ENCODE measurements at places on chromosomes 12 and 14.

DNA sequence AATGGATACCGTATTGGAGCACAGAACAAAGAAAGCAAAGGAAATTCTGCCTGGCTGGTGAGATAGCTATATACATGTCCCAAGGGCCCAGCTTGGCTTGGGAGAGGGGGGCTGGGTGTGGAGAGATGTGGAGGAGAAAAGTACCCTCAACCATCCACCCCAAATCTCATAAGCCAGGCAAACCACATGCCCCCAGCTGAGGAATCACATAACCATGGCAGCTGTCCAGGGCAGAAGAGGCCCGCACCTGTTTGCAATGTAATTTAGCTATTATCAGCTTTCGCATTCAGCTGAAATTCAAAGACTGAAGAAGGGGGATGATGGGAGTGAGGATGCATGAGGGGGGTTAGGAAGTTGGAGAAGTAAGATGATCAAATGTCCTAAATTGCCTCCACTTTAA lies 196.1 kb downstream of the TBX5 start:
- no peak for DNase-seq

DNA sequence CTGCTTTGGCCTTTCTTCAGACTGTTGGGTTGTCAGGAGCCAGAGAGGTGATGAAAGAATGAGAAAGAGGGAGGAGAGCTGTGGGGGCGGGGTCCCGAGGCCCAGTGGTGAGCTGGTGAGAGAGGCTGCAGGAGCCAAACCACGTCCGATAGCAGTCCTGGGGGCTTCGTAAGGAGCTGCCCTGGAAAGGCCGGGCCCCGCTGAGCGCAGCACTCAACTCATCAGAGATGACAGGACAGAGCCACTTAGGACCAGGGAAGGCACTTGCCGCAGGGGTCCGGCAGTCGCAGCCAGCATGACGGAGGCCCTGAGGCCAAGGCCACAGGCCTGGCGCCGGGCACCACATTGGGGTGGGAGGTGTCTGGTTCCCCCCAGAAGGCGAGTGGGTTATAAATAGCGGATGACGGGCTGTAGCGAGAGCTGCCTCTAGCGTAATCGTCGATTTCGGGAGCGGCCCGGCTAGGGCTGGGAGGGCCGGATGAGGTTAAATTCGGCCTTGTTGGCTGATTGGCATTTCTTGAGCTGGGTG lies 179.0 kb downstream of the TSPAN9 start:
- no peak for DNase-seq

- no peak for DNase-seq
These were observed 70.5 kb downstream of the NUAK1 start for GRCh38 chr12:106068296-106068695.

DNA sequence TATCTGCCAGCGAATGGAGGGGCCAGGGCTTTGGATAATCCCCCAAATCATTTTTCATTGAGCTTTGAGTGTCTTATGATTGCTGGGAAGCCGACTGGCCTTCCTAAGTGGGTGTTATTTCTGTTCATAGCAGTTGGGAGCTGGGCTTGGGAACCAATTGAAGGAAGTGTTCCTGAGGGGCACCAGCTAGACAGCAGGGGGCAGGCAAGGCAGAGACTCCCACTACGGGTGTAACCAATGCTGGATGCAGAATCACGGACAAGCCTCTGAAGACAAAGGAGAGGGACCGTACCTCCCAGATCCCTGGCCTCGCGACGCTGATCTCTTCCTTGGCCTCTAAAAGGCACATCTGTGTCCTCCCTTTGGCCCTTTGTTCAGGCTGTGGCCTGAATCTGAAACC lies 149.0 kb upstream of the PRMT8 start:
- no peak for DNase-seq

- no peak for DNase-seq
These were observed 72.1 kb downstream of the TMTC2 start for GRCh38 chr12:82758749-82759330.

- DNase-seq: no peak
These were observed 215.6 kb upstream of the PPFIA2 start for GRCh38 chr12:81974762-81975161.

DNA sequence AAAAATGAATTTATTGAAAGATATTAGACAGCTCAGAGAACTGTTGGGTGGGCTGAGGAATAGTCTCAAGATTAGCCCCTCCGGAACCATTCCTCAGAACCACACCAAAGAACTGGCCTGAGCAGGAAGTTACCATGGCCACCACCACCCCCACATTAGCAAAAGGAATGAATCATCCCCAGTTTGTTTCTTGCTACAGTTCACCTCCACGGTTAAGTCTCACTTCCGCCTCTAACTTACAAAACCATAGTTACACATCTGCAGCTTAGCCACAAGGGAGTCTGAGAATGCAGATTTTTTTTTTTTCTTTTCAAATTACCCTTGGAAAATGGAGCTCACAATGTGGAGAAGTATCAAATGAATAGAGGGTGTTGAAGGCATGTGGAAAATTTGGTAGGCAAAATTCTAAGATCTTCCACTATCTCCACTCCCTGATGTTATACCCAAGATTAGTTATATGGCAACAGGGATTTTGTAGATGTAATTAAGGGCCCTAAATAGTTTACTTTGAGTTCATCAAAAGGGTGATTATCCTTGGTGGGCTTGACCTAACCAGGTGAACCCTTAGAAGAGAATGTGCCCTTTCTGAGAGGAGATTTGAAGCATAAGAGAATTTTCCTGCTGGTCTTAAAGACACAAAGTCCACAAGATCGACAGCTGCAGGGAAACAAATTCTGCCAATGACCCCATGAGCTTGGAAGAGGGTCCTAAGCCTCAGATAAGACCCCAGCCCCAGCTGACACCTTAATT lies 129.8 kb upstream of the KRR1 start:
- DNase-seq: no peak

- DNase-seq: no peak
These were observed 158.5 kb downstream of the PRKCH start for GRCh38 chr14:61479746-61480502.

- no peak for DNase-seq
These were observed 531.0 kb downstream of the CCER1 start for GRCh38 chr12:90423965-90424364.

- DNase-seq: no peak
These were observed 2.3 kb downstream of the EVL start for GRCh38 chr14:100067481-100067880.

DNA sequence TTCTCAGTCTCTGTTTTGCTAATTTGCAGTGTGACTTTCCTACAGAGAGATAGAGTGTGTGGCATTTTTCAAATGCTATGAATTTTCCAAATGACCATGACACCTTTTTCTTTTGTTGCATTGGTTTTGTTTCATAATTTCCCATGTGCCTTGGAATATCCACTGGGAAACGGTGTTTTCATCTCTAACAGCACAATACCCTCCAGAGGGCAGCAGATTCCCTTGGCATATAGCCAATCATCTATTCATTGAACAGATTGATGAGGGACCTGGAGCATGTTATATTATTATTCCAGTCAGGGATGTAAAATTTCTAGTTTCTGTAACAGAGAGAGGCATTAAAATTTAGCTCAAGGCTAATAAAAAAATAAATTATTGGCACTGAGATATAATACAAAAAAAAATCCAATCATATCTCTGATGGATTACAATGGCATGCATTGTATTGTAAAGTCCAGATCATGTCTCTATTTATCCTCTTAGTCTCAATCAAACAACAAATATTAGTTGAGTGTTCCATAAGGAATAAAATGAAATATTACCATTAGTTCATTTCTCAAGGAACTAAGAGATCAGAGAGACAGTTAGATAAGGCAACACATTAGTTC lies 29.6 kb upstream of the NTN4 start:
- DNase-seq: no peak

- DNase-seq: no peak
These were observed 15.2 kb upstream of the MYL2 start for GRCh38 chr12:110935588-110935987.

GRCh38 chr14:57390806-57391516 lies 575 bp downstream of the NAA30 start:
- DNase-seq: peak; percentile 10

DNA sequence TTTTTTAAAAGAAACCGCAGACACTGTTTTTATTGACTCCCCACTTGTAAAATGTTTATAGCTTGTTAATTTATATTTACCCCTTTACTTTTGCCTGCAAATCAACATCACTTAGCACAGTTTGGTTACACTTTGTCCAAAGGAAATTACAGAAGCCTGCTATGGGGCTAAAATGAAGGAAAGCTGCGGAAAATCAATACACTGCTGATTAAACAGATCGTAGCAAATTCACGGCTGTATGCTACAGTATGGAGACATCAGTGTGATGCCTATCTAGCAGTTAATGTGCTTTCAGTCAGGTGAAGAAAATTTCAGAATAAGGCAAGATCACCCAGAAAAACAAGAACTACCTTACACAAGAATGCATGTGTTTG lies 110.0 kb downstream of the FOXG1 start:
- no peak for DNase-seq

- no peak for DNase-seq
These were observed 228.2 kb downstream of the BCL11B start for GRCh38 chr14:99043756-99044155.

- DNase-seq: no peak
These were observed 61.1 kb downstream of the MYRFL start for GRCh38 chr12:69886109-69886508.

DNA sequence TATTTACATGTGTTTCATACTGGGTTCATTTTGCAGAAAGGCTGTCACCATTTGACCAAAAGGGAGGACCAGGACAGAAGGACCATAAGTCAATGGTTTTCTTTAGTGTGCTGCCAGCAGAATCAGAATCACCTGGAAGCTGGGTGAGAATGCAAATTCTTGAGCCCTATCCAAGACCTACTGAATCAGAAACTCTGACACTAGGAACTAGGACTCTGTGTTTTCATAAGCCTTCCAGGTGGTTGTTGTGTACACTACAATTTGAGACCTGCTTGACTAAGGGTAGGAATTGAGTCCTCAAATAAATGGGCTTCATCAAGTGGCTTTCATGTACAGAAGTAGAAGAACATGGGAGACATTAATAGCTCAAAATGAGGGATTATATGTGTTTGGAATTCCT lies 32.2 kb downstream of the PDE6H start:
- no peak for DNase-seq

DNA sequence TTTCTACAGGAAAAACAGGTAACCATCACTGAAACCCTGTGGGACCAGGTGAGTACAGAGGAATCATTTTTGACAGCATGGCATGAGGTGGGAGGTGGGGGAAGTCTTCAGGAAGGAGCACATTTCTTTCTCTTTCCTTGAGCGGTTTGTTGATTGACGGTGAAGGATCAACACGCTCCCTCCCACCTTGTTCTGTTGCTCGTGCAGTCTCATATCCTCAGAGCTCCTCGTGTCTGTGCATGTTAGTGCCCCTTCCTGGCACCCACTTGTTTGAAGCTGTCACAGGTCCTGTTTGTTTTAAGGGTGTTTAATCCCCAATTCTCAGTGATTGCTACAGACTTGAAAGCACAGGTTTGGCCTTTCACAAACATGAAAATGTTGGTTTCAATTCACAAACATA lies 4.4 kb downstream of the C12orf54 start:
- no peak for DNase-seq

- DNase-seq: no peak
These were observed 17.5 kb downstream of the MARK3 start for GRCh38 chr14:103402695-103403094.

DNA sequence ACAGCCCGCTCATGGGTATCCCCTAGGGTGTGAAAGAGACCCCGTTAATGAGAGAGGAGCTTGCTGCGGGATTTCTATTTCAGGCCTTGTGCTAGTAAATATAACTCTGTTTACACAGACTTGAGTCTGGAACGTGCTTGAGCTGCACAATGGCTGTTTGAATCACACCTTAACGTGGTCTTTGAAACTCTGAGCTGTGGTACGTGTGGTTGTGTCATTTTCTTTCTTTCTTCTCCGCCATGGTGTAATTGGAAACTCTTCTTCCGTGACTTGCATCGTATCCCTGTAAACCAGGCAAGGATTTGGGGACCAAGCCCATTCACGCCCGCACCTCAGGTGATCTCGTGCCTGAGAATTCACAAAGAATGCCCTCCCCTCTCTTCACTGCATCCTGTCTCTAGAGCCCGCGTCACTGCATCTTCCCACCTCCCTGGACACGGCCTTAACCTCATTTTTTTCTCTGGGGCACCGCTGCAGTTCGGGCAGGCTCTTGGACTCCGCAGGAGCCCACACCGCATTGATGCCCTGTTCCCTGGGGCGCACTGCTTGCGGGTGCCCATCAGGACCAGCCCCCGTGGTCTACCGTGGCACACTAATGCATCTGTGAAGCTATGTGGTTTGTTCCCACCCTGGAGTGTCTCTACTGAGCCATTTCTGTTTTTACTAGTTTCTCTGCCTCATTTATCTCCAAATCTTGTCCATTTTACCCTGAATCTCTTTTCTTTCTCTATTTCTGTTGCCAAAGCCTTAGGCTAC lies 78.4 kb upstream of the PARP11 start:
- no peak for DNase-seq

DNA sequence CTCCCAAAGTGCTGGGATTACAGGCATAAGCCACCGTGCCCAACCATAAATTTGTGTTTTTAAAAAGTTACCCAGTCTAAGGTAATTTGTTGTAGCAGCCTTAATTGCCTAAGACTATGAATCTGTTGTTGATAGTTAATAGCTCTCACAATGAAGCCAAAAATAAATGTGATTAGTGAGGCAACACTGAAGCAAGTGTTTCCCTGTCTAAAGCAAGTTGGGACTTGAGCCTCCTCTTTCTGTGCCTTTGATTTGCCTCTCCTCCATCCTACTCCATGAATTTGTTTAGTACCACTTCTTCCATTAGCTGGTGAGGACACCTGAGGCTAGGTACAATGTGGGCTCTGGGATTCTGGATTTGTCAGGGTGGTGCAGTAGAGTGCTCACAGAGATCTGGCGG lies 36.8 kb downstream of the DAAM1 start:
- DNase-seq: no peak

- no peak for DNase-seq
These were observed 188.4 kb downstream of the PAH start for GRCh38 chr12:102728506-102729242.

DNA sequence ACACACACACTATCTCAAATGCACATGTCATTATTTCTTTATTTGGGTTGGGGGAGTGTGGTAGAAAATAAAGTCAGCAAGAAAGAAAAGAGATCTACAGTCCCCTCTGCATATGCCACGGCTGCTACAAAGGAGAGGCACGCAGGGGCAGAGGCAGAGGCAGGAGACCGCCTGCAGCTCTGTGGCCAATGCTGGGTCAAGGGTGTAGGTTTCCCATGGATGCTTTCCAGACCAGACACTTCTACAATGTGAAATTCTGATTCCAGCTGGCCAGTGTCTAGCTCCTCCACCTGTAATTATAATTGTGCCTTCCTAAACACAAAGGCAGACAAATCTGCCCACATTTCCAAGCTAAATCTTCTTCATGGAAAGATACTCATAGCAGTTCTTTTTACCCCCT lies 19.2 kb downstream of the VPS37B start:
- no peak for DNase-seq

GRCh38 chr12:25241167-25242020 lies 9.3 kb downstream of the KRAS start:
- DNase-seq: no peak
